ENCODE measurements at places on chromosomes 6 and 20.

GRCh38 chr6:33271117-33271467 lies 584 bp downstream of the VPS52 start:
- no peak for DNase-seq

DNA sequence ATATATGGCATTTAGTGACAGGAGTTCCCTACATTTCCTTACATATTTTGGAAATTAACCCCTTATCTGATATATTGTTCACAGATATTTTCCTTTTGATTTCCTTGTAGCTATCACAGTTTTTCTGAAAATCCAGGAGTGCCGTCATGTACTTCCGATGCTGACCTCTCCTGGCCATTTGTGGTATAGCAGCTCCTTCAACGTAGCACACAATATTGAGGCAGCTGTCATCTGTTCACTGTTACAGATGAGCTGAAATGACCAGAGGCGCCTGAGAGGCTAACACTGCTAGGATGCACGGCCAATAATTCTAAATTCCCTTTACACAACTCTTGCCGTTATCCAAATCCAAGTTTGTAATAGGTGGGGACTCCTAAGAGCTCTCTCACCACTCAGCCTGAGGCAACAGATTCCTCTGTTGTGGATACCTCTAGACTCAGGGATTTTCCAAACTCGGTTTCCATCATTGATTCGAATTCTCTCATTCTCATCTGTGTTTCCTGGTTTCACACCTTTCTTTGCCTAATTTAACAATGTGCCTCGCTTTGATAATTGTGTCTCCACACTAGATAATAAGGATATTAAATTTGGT lies 53.0 kb downstream of the MMUT start:
- DNase-seq, result peak; percentile 26

GRCh38 chr6:170096803-170097504 lies 193.9 kb downstream of the DLL1 start:
- DNase-seq, result no peak

GRCh38 chr6:5422321-5422915 lies 161.1 kb downstream of the FARS2 start:
- DNase-seq, result peak; percentile 28

- no peak for DNase-seq
Observed at GRCh38 chr6:106046116-106046853, 39.9 kb upstream of the PRDM1 start.

DNA sequence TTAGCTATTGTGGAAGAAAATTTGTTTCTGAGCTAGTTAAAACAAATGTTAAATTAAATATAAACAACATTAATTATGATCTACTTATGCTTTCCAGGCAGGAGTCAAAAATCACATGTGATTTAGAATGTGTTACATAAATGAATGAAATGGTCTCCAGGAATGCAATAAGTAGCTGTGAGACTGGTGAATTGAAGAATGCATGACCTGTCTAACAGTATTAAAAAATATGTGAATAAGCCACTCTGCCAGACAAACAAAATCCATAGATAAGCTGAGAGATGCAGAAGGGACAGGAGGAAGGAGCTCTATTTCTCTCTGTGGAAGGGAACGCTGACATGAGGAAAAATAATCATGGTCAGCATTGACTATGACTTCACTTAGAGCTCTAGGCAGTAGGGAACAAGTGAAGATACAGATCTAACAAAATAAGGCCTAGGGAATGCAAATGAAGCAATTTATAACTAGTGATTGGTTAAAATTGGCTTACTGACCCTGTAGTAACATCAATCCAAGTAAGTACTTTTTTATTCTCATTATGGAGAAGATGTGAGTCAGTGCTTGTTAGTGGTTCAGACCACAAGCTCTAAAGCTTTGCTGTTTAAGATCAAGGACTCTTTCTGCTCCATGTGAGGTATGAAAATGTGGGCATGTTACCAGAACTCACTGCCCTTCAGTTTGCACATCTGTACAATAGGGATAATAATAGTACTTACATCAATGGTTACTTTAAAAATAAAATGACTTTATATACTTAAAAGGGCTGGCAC lies 432.6 kb downstream of the MMUT start:
- no peak for DNase-seq

GRCh38 chr20:33499355-33499754 lies 9.5 kb downstream of the CBFA2T2 start:
- DNase-seq, result no peak

GRCh38 chr20:49214571-49214970 lies 4.6 kb upstream of the DDX27 start:
- DNase-seq, result no peak

- DNase-seq, result no peak
Observed at GRCh38 chr20:19903168-19903811, 113.9 kb upstream of the NAA20 start.

GRCh38 chr6:99745651-99746050 lies 139.0 kb downstream of the PRDM13 start:
- no peak for DNase-seq

- no peak for DNase-seq
Observed at GRCh38 chr6:48073976-48074767, 36.8 kb downstream of the PTCHD4 start.

GRCh38 chr6:109360281-109360680 lies 22.0 kb downstream of the CD164 start:
- DNase-seq, result no peak

- no peak for DNase-seq
Observed at GRCh38 chr6:65410309-65410708, 296.7 kb downstream of the EYS start.

- DNase-seq, result peak; percentile 70
Observed at GRCh38 chr6:34813028-34813713, 21.3 kb downstream of the BLTP3A start.

DNA sequence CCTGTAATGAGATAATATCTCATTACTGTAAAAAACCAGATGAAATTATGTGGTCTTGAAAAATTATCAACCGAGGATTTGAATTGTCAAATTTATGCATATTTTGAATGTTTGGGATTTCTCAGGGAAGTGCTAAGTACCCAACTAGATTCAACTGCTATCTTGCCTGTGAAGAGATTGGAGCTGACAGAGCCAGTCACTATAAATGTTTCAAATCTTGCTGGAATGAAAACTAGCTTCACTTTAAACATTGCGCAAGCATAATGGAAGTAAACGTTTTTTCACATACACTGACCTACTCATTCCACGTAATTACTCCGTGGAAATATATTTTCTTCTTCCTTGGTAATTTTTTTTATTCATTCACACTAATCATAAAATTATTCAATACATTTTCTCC lies 46.7 kb downstream of the TMEM170B start:
- DNase-seq, result no peak

- no peak for DNase-seq
Observed at GRCh38 chr20:21344206-21344900, 41.2 kb downstream of the XRN2 start.

GRCh38 chr20:64161356-64162238 lies 2.7 kb upstream of the MYT1 start:
- no peak for DNase-seq

DNA sequence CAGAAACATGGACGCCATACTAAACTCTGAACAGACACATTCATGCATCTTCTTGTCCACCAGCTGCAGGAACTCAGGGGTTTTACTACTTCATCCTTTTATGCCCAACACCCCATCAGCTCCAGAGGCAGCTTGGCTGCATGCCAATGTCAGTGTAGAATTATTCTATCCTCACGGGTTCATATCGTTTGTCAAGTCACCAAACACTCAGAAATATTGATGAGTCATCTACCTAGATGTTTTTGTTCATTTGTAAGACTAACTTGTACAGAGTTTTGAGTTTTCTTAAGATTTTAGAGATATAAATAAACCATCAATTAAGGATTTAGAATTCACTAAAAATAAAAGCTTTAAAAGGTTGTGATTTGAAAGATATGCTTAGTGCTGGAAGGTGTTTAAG lies 590.7 kb upstream of the FLRT3 start:
- no peak for DNase-seq

- DNase-seq, result no peak
Observed at GRCh38 chr6:13638626-13639025, 23.5 kb downstream of the NOL7 start.

DNA sequence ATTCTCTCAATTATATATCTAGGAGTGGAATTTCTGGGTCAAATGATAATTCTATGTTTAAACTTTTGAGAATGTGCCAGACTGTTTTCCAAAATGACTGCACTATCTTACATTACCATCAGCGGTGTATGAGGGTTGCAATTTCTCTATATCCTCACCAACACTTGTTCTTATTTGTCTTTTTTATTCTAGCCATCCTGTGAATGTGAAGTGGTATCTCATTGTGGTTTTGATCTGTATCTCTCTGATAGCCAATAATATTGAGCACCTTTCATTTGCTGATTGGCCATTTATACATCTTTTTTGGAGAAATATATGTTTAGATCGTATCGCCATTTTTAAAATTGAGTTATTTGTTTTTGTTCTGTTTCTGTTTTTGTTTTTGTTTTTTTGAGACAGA lies 32.3 kb downstream of the C20orf203 start:
- no peak for DNase-seq

GRCh38 chr20:34065260-34065659 lies 46.8 kb downstream of the EIF2S2 start:
- DNase-seq, result no peak

GRCh38 chr20:18267815-18268214 lies 20.5 kb upstream of the ZNF133 start:
- no peak for DNase-seq

GRCh38 chr6:159440911-159441703 lies 251.9 kb downstream of the SOD2 start:
- DNase-seq, result no peak

GRCh38 chr20:42686057-42686456 lies 503.6 kb downstream of the PTPRT start:
- no peak for DNase-seq

DNA sequence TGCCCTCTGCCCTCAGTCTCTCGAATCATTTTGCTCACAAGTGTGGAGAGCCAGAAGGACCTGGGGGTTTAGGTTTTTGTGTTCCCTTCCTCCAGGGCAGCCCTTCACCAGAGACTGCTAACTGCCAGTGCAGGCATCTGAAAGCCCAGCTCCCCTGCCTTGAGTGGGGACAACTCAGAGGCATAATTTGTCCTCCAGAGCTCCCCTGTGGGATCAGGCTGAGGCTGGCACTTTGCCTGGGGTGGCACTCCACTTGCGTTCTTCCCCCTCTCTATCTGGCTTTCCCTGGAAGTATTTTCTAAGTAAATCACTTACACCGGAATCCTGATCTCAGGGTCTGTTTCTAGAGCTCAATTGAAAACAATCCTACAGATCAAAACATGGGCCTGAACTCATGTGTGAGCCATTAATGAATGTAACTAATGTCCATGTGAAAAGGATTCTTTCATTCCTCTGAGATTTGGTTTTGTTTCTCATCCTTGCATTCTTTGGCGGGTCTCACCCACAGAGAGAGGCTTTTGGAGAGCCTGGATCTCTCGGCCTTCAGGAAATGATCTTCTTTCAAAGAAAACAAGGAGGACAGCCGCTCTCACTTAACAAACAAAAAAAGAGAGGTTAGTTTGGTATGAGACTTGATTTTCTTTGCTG lies 125.7 kb upstream of the RIPOR2 start:
- no peak for DNase-seq

DNA sequence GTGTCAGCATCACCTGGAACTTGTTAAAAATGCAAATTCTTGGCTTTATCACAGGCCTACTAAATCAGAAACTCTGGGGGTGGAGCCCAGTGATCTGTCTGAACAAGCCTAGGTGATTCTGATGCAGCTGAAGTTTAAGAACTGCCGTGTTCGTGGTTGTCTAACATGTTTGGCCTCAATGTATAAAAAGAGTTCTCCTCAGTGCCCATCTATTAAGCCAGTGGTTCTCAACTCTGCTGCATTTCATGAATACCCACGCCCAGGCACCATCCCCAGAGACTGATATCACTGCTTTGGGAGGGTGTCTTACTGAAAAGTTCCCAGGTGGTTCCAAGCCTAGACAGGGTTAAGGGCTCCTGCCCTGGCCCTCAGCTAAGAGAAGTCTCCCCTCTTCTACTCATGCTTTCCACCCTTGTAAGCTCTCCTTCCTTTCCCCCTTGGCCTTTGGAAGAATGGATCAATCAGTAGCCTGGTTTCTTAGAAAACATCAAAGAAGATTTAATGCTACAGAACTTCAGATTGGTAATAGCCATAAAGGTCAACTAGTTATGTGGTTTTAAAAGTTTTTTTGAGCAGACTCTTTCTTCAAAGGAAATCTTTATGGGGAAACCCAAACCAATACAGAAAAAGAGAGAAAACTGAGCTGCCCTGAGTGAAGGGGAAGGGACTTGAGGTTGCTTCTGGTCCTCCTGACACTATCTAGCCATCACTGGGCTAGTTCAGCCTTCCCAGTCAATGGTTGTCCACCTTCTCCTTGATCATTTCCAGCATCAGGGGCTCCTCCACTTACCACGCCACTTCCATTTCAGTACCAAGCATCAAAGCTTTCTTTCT lies 38.9 kb upstream of the TNFAIP3 start:
- no peak for DNase-seq

GRCh38 chr6:11656491-11656890 lies 118.9 kb downstream of the TMEM170B start:
- DNase-seq, result no peak
